ENCODE measurements at places on chromosomes 1 and 21. TPM values are rescaled to one million over a fixed set of nuclear protein-coding genes. Genes with fewer than 3 reads are reported as not detected.

UQCRHL gene
- total RNA-seq, result 2.0 TPM

LRRC53 gene
- not detected for total RNA-seq

DYNLT4 gene
- not detected for total RNA-seq

SLC19A1 gene
- total RNA-seq, result 6.1 TPM
